Jurkat, Clone E6-1 (cell line): ENCODE measurements at places on chromosomes 2 and 18.

DNA sequence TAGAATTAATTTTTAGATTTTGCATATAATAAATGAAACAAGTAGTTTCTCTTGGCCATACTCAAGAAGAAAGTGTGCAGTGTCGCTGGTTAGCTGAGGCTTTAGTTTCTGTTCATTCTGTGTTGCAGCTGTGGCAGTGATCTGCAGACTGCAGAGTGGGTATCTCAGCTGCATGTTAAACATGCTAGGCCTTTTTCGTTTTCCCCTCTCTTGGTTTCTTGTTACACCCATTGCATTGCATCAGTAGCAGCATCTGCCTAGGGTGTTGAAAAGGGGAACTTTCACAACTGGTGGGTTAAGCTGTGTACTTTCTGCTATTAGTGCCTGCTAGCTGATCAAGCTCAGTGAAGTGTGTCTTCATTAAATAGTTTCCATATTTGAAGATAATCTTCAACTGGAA, 51.3 kb downstream of the ACSL3 start:
- DNase-seq = peak; percentile 51

GRCh38 chr2:32824070-32824809, 122.5 kb upstream of the LTBP1 start:
- no peak for DNase-seq

DNA sequence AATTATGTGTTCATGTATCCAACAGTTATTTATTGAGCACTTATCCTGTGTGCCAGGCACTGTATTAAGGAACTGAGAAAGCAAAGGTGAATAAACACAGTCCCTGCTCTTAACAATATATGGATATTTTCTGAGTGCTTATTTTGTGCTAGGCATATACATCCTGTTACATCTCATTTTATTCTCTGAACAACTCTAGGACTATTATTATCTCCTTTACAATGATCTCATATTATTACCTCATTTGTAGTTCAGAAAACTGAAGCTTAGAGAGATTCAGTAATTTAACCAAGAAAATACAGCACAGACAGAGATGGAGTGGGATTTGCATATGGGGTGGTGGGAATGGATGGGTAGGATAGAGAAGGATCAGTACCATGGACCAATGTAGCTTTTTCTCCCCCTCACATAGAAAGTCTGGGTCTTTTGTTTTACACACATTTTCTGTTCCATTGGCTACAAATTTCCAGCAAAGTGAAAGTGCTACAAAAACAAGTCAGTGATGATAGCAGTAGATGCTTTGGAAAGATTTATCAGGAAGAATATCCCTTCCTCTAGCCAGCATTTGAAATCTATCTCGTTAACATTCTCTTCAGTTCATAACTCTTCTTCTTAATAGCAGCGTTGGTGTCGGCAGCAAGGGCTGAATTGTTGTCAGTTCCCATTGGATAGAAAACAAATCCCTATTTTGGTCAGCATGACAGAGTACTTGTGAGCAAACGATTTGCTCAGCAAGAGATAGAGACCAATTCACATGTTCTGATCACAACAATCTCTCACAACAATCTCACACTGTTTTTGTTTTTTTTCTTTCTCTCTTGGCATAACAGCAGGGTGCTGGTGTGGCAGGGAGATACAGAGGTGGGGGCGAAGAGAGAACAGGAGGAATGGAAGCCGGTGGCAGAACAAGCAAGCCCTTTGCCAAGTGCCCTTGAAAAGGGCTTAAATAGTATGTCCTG, 102.2 kb upstream of the KCTD1 start:
- DNase-seq = no peak

DNA sequence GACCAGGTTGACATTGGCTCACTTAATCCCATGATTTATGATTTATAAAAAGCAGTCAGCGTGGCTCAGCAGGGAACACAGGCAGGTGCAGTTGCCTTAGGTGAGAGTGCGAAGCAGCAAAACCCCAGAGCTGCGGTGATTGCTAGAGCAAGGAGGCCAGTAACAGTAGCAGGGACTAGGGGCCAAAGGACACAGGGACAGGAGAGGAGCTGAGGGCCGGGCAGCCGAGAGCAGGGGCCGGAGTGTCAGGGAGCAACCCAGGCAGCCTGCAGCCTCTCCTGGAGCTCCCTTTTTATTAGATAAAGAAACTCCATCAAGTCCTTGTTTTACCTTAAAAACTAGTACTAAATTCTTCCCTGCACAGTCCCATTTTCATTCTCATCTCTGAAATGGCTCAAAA, 4.3 kb downstream of the MC2R start:
- no peak for DNase-seq

DNA sequence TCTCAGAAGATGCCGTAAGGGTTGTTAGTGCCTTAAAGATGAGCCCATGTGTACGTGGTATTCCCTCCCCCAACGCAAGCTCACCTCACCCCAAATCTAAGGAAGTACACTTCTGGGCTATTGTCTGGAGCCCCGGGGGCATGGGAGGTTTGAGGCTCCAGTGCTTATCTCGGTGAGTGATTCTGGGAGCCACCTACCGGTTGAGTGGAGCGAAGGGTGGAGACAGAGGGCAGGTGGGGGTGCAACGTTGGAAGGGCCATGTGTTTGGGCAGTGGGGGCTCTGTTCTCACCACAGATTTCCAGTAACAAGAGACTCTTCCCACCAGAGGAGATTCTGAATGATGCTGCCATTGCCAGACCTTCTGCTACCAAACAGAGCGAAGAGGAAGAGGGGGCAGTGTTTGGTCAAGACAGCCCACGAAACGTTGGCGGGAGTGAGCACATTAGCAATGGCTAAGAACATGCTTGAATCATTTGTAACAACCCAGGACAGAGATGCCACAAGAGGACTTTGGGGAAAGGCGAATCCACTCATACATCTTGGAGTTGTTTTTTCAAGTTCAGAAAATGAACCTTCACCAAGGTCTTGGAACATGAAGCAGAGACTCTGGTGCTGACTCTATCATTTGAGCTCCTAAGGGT, 38.7 kb downstream of the TWIST2 start:
- DNase-seq = no peak

GRCh38 chr2:232308986-232309385, 69.6 kb upstream of the ALPP start:
- no peak for DNase-seq

DNA sequence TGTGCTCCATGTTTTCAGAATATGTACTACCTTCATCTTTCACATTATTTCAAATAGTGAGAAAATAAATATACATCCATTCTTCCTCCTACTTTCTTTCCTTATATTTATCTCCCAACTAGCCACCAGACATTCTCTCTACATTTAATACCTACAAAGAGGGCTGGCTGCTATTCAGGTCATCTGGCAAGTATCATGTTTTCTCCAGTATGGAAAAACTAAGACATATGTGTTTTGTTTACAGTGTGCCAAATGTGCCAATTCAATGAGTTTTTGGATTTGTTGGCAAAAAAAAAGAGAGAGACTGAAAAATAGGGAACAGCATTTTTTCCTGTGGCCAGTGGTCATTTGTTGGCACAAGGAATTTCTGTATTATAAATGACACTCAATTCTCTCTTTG, 1207.3 kb downstream of the DPP10 start:
- no peak for DNase-seq

GRCh38 chr2:180959787-180960186, 20.6 kb upstream of the UBE2E3 start:
- no peak for DNase-seq
